Tibial nerve (tissue), 4 donors: ENCODE measurements at places on chromosomes 1 and 21.

DNA sequence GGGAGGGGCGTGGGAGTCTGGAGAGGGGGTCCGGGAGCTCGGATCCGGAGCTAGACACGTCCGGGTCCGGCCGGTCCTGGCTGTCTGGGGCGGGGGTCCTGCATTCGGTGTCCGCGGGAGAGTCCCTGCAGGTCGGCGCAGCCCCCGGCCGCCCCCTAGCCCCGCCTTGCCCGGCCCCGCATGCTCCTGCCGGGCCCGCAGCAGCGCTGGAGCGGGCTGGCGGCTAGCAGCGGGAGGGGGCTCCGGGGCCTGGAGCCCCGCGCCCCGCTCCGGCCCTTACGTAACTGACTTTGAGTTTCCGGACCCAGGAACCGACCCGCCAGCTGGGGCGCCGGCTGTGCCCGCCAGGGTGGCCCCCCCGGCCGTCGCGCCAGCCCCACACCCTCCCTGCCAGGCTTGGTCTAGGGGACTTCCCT, 26.9 kb upstream of the EPB41 start:
- no peak for DNase-seq

- DNase-seq, result no peak
Observed at GRCh38 chr1:68745011-68745410, 248.1 kb upstream of the DEPDC1 start.

DNA sequence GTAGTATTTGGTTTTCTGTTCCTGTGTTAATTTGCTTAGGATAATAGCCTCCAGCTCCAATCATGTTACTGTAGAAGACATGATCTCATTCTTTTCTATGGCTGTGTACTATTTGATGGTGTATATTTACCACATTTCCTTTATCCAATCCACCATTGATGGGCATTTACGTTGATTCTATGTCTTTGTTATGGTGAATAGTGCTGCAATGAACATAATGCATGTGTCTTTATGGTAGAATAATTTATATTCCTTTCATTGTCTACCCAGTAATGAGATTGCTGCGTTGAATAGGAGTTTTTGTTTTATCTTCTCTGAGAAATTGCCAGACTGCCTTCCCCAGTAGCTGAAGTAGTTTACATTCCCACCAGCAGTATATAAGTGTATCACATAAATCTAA, 538.8 kb downstream of the LRRIQ3 start:
- DNase-seq, result no peak

GRCh38 chr1:59596956-59597355, 217.8 kb upstream of the HOOK1 start:
- DNase-seq, result no peak

DNA sequence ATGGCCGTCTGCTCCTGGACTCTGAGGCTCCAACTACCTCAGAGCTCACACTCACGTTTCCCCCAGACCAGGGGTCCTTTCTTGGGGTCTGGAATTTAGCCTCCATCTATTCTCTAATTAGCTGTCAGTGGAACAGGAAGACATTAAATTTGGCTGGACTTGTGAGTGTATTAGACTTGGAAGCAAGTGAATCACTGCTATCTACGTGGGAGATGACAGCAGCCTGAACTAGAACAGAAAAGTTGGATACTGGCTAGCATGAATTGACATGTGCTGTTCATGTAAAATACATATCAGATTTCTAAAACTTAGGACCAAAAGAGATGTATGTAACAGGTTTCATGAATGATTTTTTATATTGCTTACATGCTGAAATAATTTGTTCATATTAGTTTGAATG, 28.0 kb downstream of the TAF5L start:
- no peak for DNase-seq

DNA sequence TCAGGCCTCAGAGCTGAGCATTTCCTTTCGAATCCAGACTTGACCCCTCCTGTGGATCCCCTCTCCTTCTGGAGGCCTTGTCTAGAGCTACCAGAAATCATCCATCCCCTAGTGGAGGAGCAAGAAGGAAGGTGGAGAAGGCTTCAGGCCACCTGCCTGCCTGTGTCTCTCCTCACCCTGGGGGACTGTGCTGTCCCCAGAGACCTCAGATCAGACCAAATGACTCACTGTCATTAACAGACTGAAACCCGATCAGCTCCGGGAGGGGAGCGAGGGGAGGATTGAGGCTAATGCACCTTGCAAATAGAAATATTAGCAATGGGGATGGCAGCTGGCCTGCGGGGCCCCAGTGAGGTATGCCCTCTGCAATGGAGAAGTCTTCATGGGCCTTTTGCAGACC, 2.1 kb downstream of the MYBPH start:
- no peak for DNase-seq

GRCh38 chr1:65148548-65149350, 746 bp downstream of the AK4 start:
- peak; percentile 17 for DNase-seq

- no peak for DNase-seq
Observed at GRCh38 chr1:25861316-25862286, 2.3 kb upstream of the AUNIP start.

DNA sequence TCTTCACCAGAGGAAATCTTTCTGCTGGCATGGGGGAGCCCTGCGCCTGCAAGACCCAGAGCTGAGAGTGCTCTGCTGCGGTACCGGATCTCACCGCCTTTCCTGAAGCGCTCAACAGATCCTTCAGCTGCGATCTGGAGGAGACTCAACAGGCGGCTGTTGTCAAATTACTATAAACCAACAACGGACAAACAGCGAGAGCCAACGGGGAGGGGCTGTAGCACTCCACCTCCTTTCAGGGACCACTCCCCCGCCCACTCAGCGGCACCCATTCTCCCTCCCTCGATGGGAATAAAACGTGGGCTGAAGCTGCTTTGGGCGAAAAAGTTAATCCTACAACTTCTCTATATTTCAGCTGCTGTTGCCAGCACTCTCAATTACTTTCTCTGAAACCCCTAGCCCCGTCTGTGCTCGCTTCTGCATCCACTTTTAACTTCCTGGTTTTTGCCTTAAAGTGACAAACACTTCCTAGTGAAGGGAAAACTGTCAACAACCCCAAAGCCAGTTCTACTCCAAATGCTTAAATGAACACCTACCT, at the start of gene FMO5:
Gene FMO5 (minus strand): TSS at position 147 of the 538 bp plus-strand sequence. CDS start 310 bp downstream, outside the sequence.
- peak; percentile 70 for DNase-seq

DNA sequence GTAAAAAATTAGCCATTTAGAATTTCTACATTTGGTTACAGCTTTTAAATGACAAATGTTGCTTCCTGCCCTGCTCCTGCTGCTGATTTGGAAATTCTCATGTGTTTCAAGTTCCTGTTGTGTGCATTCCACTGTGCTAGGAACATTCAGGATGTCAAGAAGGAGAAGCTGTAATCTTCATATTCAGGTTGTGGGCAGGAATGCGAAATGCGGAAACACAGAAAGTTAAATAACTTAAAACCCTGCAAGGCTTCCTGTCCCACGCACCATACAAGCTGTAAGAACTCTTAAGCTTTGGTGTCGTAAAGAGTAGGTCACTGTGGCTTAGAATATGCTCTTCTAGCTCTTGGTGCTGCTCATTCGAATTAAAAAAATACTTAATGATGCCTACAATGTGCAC, 52.6 kb downstream of the S100B start:
- no peak for DNase-seq

GRCh38 chr1:35715568-35716002, 3.1 kb downstream of the C1orf216 start:
- DNase-seq, result peak; percentile 35

GRCh38 chr1:147808025-147808424, 47.6 kb upstream of the GJA5 start:
- no peak for DNase-seq

GRCh38 chr1:54800899-54801759, at the start of gene TTC22:
Gene TTC22, minus strand, starts transcription at chr1:54801323. Its CDS starts 160 bp downstream, at chr1:54801163.
- no peak for DNase-seq

DNA sequence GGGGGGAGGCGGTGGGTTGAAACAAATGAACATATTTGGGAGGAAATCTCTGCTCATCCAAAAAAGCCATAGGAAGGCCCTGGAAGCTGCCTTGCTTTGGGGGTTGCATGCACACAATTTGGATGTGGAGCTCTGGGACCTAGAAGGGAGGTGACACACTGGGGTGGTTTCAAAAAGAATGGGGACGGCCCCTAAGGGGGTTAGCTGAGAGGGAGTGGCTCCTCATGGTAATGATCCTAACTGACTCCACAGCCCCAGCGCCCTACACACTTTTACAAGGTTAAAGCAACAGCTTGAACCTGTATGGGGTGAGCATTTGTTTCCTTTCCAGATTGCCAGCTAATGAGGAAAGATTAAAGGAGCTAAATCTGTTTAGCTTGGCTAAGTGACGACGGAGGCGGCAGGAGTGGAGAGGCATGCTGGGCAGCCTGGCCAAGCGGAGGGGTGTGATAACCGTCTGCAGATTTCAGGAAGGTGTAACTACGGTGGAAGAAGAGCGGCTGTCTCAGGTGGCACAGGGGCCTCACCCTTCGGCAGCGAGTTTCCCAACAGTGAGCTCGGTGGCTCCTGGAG, 107.3 kb downstream of the RNF220 start:
- DNase-seq, result no peak

DNA sequence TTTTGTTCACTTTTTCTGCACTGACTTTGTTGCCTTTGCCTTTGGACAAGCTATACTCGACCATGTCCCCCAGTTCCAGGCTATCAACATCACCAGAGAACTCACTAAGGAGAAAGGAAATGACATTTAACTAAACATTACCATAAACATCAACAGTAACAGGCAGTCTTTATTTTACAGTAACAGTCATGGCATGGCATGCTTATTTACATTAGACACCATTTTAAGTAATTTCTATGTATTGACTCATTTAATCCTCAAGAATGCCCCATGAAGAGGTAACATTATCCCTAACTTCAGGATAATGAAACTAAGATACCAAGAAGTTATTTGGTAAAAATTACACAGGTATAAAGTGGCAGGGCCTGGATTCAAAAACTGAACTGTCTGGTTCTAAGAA, 8.7 kb upstream of the NRAS start:
- DNase-seq, result no peak

DNA sequence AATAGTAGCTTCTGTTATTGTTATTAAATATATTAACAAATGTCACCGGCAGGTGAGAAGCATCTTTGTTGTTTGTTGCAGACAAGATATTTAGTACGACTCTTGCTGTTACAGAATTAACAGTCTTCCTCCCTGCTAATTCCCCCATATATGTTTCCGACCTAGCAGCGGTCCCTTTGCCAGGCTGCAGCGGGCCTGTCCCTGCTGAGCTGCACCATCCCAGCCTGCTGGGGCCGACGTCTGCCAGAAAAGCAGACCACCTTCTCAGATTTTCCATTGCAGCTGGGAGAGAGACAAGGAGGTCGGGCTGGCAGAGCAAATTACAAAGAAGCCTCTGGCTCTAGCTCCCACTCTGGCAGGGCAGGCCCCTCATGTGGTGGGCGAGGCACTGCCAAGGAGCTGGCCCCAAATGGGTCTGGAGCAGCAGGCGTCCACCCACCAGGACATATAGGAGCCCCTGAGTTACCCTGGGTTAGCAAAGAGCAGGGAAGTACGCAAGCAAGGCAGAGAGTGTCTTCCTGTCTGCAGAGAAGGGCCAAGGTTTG, 142.7 kb downstream of the FOXD2 start:
- no peak for DNase-seq

- DNase-seq, result no peak
Observed at GRCh38 chr21:37244501-37245095, 22.5 kb downstream of the VPS26C start.

DNA sequence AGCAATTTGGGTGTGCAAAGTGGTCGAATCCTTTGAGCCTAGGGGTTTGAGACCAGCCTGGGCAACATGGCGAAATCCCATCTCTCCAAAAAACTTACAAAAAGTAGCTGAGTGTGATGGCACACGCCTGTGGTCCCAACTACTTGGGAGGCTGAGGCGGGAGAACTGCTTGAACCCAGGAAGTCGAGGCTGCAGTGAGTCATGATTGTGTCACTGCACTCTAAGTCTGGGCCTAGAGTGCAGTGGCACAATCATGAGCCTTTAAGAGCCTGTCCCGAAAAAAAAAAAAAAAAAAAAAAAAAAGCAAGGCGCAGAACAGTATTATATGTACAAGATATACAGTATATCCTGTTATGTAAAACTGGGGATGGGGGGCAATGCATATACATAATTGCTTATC, 25.1 kb upstream of the HTR1D start:
- DNase-seq, result no peak

DNA sequence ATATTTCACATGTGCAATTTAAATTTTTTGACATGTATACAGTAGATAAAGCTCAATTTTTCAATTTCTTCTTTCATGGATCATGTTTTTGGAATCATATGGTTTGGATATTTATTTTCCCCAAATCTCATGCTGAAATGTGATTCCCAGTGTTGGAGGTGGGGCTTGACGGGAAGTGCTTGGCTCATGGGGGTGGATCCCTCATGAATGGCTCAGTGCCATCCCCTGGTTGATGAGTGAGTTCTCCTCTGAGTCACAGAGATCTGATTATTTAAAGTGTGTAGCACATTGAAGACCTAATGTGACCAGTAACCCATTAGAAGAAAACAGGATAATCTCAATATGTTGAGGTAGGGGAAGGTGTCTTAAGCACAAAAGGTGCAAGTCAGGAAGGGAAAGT, 9.1 kb upstream of the IFI16 start:
- DNase-seq, result peak; percentile 87

- DNase-seq, result no peak
Observed at GRCh38 chr1:31155216-31155806, 84.4 kb downstream of the NKAIN1 start.
